ENCODE measurements at places on chromosomes 7 and 10.

GRCh38 chr10:31399631-31400030, 80.6 kb downstream of the ZEB1 start:
- no peak for DNase-seq

- DNase-seq: no peak
Measured at GRCh38 chr10:13840036-13840435, 253.3 kb downstream of the PRPF18 start.

- DNase-seq: no peak
Measured at GRCh38 chr10:125201791-125202622, 41.6 kb upstream of the CTBP2 start.

- peak; percentile 97 for DNase-seq
Measured at GRCh38 chr7:16739863-16740622, 13.5 kb upstream of the TSPAN13 start.

DNA sequence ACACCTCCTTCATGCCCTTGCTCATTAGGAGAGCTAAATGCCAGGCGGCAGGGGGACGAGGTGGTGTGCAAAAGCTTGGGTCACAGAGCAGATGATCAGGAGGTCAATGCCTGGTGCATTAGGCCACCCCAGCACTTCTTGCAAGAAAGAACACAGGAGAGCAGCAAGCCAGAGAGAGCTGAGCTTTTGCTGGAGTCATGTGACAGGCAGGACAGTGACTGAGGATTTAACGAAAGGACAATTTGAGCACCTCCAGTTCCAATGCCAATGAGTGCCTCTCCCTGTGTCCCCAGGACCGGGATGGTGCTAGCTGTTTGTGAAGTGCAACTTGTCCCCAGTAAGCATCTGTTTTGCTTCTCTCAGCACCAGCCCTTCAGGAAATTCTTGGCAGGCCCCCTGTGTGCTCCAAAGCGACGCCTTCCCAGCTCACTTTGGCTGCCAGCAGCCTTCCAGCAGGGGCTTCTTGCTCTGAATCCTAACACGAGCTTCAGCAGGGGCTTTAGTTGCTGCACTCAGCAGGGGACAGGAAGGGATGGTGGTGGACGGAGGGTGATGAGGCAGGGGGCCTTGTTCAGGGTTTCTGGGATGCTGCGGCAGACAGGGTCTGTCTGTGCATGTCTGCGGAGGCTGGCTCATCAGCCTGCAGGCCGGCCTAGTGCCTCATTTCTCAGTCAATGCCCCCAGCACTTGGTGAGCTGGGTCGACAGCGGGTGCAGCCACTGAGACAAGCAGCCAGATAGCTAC, 368.1 kb downstream of the RPS24 start:
- peak; percentile 10 for DNase-seq
